ENCODE measurements at places on chromosomes 1 and 21. TPM values are rescaled to one million over a fixed set of nuclear protein-coding genes. Genes with fewer than 3 reads are reported as not detected.

The OR2T2 gene
- total RNA-seq = not detected

The TIAM1 gene
- 15.2 TPM for total RNA-seq

The CYP2J2 gene
- total RNA-seq = not detected

The DAB1 gene
- not detected for total RNA-seq

The SUSD4 gene
- 1.6 TPM for total RNA-seq

The AVPR1B gene
- not detected for total RNA-seq

The KAZN gene
- total RNA-seq = 30.3 TPM

The C1orf115 gene
- 6.8 TPM for total RNA-seq

The VHLL gene
- not detected for total RNA-seq

The NR1I3 gene
- not detected for total RNA-seq

The SH2D1B gene
- total RNA-seq = 0.68 TPM

The MAPKAPK2 gene
- total RNA-seq = 80.7 TPM

The MRPL24 gene
- 22.6 TPM for total RNA-seq

The C1orf159 gene
- 10.8 TPM for total RNA-seq

The SHISA4 gene
- total RNA-seq = 115 TPM

The FAM229A gene
- 11.8 TPM for total RNA-seq

The PAPPA2 gene
- total RNA-seq = 2.0 TPM

The SSBP3 gene
- 87.1 TPM for total RNA-seq

The ZNF496 gene
- total RNA-seq = 37.0 TPM

The LRRC7 gene
- total RNA-seq = 0.14 TPM

The CYP4A11 gene
- total RNA-seq = not detected

The HTR6 gene
- not detected for total RNA-seq

The LCE2C gene
- total RNA-seq = 1.8 TPM

The LRRC39 gene
- 2.4 TPM for total RNA-seq

The ADAMTS4 gene
- 15.0 TPM for total RNA-seq

The AKNAD1 gene
- not detected for total RNA-seq

The TADA1 gene
- total RNA-seq = 5.7 TPM

The ST6GALNAC5 gene
- total RNA-seq = 19.8 TPM

The LRRC71 gene
- total RNA-seq = not detected

The KRTAP21-2 gene
- total RNA-seq = not detected

The TRIM45 gene
- 7.1 TPM for total RNA-seq

The TMEM59 gene
- 326 TPM for total RNA-seq

The SLC26A9 gene
- not detected for total RNA-seq

The PATJ gene
- 64.5 TPM for total RNA-seq

The RPTN gene
- total RNA-seq = not detected

The OR2L13 gene
- not detected for total RNA-seq

The LIN28A gene
- not detected for total RNA-seq

The RXFP4 gene
- total RNA-seq = not detected

The MRPL20 gene
- total RNA-seq = 96.9 TPM

The TRIM58 gene
- total RNA-seq = 0.14 TPM

The C2CD4D gene
- total RNA-seq = not detected

The KRTAP13-2 gene
- not detected for total RNA-seq

The ADAMTS5 gene
- total RNA-seq = 5.8 TPM

The SLC2A5 gene
- total RNA-seq = 14.7 TPM

The PNRC2 gene
- 77.6 TPM for total RNA-seq

The KRTAP7-1 gene
- not detected for total RNA-seq

The ALPL gene
- total RNA-seq = 7.8 TPM

The HES3 gene
- not detected for total RNA-seq

The WNT4 gene
- total RNA-seq = not detected

The FNDC5 gene
- total RNA-seq = 6.2 TPM

The FAAH gene
- 14.1 TPM for total RNA-seq

The INTS7 gene
- total RNA-seq = 16.9 TPM

The TSPEAR gene
- not detected for total RNA-seq

The KCNA3 gene
- total RNA-seq = 1.8 TPM

The PTPN7 gene
- 4.3 TPM for total RNA-seq

The RGSL1 gene
- not detected for total RNA-seq

The OR2T33 gene
- total RNA-seq = not detected

The SPRR2E gene
- total RNA-seq = not detected

Measured in thoracic aorta (tissue), 2 donors.